Right cardiac atrium (tissue), 5 donors: ENCODE measurements at places on chromosomes 11 and 22. TPM values are rescaled to one million over a fixed set of nuclear protein-coding genes. Genes with fewer than 3 reads are reported as not detected.

RTN4R gene
- total RNA-seq = 1.3 TPM

PNPLA3 gene
- not detected for total RNA-seq

OR8H3 gene
- not detected for total RNA-seq

CRYBB2 gene
- total RNA-seq = not detected

GTSE1 gene
- 1.2 TPM for total RNA-seq

KRTAP5-11 gene
- not detected for total RNA-seq

SCGB1D2 gene
- not detected for total RNA-seq

PANX3 gene
- total RNA-seq = not detected

SPTBN2 gene
- total RNA-seq = 3.1 TPM

NLRP14 gene
- 0.08 TPM for total RNA-seq

DNAJB7 gene
- not detected for total RNA-seq

LRRC56 gene
- 0.59 TPM for total RNA-seq

DNA sequence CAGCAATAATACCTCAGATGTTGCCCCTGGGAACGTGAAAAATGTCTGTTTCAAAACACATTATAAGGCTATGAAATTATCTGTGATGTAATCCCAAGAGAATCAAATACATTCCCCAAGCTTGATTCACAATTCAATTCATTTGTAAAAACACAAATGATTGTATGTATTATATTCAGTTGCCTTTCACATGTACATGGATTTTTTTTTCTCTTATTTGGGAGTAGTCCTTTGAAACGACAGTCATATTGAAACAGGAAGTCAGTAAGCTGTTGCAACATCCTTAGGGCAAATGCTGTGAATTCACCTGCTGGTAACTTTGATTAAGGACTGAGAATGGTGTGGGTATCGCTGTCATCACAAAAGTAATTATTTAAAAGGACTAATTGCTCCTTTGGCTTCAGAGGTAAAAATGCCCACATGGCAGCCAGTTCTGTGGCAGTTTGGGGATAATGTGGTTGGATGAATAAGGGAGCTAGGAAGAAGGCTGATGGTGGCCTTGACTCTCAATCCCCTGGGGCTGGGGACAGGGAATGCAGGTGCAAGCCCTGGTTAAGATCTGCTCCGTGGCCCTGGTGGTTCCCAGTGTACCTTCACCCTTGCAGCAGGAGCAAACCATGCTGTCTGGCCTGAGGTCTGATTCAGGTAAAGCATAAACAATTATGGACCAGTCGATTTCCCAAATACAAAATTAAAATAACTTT lies 13.2 kb downstream of the EHF start:
- no peak for DNase-seq

DNA sequence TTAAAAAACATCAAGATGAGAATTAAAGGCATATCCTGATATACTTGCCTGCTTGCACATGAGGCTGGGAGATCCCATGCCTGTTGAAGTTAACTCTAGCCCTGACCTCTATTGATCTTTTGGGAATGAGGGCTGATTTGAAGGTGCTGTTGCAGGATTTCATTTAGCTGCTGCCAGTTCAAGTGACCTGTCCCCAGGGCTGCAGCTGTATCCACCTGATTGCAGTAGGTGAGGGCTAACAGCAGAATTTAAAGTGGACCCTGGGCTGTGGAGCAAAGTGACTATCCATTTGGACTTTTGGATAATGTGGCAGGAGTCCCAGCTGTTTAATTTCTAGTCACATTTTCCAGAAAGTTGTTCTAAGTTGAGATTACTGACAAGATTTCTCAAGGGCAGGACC lies 50.8 kb upstream of the HORMAD2 start:
- no peak for DNase-seq

DNA sequence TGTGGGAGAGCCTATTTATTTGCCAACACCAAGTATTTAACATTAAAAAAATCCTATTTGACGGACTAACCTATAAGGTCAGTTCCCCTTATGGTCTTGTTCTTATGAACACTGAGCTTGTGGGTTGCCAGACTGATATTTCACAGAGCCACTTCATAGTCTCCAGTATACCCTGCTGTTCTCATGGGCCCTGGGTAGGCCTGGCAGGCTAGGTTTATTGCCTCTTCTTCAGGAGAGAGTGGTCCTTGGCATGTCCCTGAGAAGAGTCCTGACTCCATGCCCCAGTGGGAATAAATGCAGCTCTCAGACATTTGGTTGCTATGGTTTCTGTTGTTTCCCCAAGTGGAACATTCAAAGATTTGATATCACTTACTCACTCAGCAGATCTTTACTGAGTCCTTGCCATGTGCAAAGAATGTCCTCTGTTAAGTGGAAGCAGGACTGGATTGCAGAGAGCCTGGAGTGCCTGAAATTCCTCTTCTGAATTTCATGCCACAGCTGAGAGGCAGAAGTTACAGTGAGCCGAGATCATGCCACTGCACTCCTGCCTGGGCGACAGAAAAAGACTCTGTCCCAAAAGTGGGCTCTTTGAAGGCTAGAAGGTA lies 15.7 kb downstream of the SLC5A1 start:
- DNase-seq = no peak

- no peak for DNase-seq
These were observed 1083.1 kb downstream of the LRRC4C start for GRCh38 chr11:40376331-40376730.

DNA sequence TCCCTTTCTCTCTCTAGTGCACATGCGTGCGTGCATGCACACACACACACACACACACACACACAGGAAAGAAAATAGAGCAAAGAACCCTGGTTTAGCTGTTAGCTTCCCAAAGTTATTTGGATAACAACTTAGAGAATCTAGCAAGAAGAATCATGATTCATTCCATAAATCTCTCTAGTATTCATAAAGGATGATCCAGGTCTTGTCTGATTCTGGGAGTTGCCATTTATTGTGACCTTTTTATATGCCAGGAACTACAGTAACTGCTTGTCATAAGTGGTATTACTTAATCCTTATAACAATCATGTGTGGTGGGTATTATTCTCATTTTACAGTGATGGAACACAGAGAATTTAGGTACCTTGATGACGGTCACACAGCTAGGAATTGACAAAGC lies 141.5 kb upstream of the MTMR2 start:
- DNase-seq = no peak

DNA sequence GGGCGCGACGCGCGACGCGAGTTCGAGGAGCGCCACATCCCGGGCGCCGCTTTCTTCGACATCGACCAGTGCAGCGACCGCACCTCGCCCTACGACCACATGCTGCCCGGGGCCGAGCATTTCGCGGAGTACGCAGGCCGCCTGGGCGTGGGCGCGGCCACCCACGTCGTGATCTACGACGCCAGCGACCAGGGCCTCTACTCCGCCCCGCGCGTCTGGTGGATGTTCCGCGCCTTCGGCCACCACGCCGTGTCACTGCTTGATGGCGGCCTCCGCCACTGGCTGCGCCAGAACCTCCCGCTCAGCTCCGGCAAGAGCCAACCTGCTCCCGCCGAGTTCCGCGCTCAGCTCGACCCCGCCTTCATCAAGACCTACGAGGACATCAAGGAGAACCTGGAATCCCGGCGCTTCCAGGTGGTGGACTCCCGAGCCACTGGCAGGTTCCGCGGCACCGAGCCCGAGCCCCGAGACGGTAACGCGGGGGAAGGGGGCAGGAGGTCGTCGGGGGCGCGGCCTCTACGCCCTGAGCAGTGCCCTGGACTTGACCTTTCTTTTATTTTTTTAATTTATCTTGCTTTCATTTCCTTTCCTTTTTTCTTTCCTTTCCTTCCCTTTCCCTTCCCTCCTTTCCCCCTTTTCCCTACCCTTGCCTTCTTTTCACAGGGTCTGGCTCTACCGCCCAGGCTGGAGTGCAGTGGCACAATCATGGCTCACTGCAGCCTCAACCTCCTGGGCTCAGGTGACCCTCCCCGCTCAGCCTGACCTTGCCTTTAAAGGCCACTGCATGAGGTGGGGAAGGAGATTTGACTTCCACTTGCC lies 5.0 kb downstream of the MPST start:
- DNase-seq = no peak

DNA sequence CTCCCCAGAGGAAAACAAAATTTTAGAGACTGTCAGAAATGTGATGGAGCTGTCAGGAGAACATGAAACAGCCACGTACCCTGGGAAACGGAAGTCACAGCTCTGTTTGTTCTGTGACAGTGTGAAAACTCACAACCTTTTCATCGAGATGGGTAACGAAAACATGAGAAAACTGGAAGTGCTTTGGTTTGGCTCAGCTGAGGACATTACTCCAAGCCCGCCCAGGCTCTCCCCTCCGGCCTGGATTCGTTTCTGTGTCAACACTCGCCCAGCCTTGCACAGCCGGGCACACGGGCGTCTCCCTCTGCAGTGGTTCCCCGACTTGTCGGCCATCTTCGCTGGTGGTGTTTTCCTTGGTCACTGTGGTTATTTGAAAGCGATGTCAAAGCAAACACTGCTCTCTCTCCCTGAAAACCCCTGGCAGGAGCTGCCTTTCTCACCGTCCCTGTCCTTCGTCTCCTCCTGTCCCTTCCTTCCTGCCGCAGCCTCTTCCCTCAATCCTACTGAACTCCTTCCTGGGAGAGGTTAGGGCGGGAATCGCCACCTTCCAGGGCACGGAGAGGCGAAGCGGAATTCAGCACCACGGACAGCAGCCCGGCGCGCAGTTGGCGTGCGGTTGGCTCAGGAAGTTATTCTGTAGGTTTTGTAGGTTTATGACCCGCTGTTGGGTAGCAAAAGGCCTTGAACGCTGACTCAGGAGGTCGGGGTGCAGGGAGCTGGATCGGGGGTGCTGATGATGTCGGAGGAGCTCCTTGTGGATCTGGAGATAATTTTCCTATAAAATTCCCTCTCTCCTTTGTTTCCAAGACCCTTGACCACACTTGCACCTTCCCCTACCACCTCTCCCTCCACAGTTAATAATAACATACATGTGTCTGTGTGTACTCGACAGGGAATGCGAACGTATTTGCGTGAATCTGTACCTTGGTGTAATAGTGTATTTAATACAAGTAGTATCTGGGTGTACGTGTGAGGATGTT lies 13.1 kb upstream of the RPS19BP1 start:
- DNase-seq = peak; percentile 78

DNA sequence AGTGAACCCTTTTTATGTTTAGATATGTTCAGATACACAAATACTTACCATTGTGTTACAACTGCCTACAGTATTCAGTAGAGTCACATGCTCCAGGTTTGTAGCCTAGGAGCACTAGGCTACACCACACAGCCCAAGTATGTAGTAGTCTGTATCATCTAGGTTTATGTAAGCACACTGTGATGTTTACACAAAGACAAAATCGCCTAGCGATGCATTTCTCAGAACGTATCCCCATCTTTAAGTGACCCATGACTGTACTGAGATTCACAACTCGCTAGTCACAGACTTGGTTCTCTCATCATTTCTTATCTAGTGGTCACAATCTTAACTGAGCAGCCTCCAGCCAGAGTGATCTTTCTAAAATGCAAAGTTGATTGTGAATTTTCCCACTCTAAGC lies 119.2 kb downstream of the RASSF10 start:
- DNase-seq = no peak

- peak; percentile 48 for DNase-seq
These were observed 15.5 kb downstream of the KIAA0930 start for GRCh38 chr22:45224988-45225731.

DNA sequence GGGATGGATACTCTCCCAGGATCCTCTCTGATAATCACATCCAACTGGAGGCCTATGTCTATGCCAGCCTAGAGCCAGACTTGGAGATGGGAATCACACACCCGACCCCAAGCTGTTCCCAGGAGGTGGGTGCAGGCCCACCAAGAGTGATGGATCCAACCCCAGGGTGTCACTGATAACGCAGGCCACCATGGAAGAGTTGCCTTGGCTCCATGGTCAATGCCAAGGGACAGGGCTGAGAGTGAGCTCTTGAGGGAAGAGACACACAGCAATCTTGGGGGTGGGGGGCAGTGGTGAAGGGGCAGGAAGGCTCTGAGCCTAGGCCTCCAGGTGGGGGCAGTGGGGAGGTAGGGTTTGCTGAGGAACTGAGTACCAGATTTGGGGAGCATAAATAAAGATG lies 16.9 kb downstream of the TUB start:
- DNase-seq = no peak

DNA sequence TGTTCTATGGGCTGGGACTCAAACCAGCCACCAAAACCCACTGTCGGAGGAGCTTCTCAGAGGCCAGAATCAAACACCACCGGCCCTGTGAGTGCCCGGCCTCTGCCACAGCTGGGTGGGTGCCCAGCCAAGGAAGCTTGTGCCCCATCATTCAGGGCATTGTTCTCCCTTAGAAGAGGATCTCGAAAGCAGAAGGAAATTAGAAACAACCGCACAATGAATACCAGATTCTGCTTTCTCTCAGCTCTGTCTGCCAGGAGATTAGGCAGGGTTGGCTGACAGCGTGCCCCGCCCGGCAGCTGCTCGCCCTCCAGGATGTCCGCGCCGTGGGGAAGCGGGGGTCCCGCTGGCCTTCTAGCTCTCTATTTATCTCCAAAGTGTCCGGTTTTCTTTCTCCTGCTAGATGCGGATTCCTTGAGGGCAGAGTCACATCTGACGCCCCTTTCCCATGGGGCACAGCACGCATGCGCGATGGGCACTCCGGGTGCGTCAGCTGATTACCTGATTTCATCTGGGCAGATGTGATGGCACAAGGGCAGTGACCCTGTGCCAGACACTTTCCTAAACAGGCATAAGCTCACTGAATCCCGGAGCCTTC lies 25.5 kb downstream of the SCGB1A1 start:
- DNase-seq = peak; percentile 78

- no peak for DNase-seq
These were observed 65.0 kb upstream of the HMGXB4 start for GRCh38 chr22:35192129-35192918.

DNA sequence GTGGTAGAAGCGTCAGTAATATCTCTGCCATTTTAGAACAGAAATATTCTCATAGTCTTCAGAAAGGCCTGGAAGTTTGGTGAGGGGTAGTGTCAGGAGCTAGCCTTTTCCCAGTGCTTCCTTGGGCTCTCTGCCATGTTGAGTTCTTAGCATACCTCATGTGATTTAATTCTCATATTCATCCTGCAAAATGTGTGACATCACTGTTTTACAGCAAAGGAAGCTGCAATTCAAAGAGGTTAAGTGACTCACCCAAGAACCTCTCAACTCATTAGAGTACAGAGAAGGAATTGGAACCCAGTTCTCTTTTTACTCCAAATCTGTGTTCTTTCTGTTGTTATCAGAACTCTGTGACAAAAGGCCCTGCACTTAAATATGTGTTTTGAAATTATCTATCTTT lies 72.1 kb downstream of the RNF169 start:
- no peak for DNase-seq

DNA sequence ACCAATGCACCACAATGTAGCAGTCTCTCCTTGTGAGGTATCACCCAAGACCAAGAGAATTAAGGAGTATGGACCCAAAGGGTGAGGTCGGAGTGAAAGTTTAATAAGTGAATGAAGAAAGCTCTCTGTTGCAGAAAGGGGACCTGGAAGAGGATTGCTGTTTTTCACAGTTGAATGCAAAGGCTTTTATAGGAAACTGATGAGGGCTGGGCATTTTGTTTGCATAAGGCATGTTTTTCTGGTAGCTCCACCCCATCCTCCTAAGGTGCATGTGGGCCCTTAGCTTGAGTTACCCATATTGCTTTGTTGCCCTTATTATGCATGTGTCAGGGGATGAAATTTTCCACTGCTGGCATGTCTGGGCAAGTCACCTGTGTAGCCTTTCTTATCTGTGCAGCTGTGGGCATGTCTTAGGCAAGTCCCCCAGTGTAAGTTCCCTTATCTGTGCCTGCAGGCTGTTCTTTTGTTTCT lies 64.7 kb downstream of the BDNF start:
- DNase-seq = no peak
